ENCODE measurements at places on chromosomes 3 and 15. TPM values are rescaled to one million over a fixed set of nuclear protein-coding genes. Genes with fewer than 3 reads are reported as not detected.

The EPHA3 gene
- total RNA-seq: 28.6 TPM

The RTP1 gene
- total RNA-seq: not detected

The MME gene
- total RNA-seq: 3.2 TPM

The OXSR1 gene
- total RNA-seq: 30.4 TPM

The PCLAF gene
- total RNA-seq: 0.52 TPM

The NAALADL2 gene
- total RNA-seq: 18.2 TPM

The ATP13A5 gene
- not detected for total RNA-seq

The TMEM266 gene
- 0.28 TPM for total RNA-seq

The TMEM207 gene
- not detected for total RNA-seq

The WDR49 gene
- 3.4 TPM for total RNA-seq

The GPR87 gene
- not detected for total RNA-seq

The POLG gene
- 45.6 TPM for total RNA-seq

The SKOR1 gene
- 0.51 TPM for total RNA-seq

The BAHD1 gene
- total RNA-seq: 13.8 TPM

The IQCF5 gene
- not detected for total RNA-seq

The RLBP1 gene
- total RNA-seq: not detected

The SH2D7 gene
- total RNA-seq: not detected

The OR5K2 gene
- not detected for total RNA-seq

The COL6A6 gene
- 0.81 TPM for total RNA-seq

The ACSBG1 gene
- not detected for total RNA-seq

The STAB1 gene
- 303 TPM for total RNA-seq

The HMCES gene
- 24.5 TPM for total RNA-seq

The SNTN gene
- not detected for total RNA-seq

The SNAP23 gene
- total RNA-seq: 48.0 TPM

The FBXO40 gene
- 1.5 TPM for total RNA-seq

The RPUSD2 gene
- total RNA-seq: 5.0 TPM

The IL16 gene
- 21.8 TPM for total RNA-seq

The GP9 gene
- 0.48 TPM for total RNA-seq

The FSD2 gene
- total RNA-seq: not detected

The MITF gene
- total RNA-seq: 61.4 TPM

The SACM1L gene
- total RNA-seq: 42.8 TPM

The DNAJC17 gene
- total RNA-seq: 22.9 TPM

Data from posterior vena cava (tissue), 2 donors.